ENCODE measurements at places on chromosomes 4 and X. TPM values are rescaled to one million over a fixed set of nuclear protein-coding genes. Genes with fewer than 3 reads are reported as not detected.

GRCh38 chr4:95506264-95506663 is 42.5 kb downstream of the UNC5C start:
- H3K27me3 ChIP-seq, result no peaks in the 10 kb centered on the region
- no peak overlapping the region for H3K27ac ChIP-seq
- H3K4me1 ChIP-seq, result peaks cover 3% of the 10 kb centered on the region
- H3K36me3 ChIP-seq, result no peaks in the 10 kb centered on the region

DNA sequence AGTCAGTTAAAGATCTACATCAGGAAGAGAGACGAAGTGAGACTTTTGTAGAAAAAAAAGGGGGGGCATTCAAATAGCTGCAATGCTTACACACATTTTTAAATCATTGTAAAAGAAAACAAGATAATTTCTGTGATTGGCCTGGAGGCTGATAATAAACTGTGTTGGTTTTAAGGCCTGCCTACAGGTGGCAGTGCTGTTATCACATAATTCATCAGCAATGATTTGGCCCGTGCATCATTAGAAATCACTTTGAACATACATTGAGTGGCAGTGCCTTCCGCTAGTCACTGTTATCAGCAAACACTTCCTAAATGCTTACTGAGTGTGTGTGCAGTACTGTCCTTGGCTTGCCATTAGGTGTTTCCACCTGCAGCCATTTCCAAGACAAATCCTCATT is 831.9 kb downstream of the TRIML1 start:
- H3K27me3 ChIP-seq, result no peaks in the 10 kb centered on the region
- no peak overlapping the region for H3K4me3 ChIP-seq

DNA sequence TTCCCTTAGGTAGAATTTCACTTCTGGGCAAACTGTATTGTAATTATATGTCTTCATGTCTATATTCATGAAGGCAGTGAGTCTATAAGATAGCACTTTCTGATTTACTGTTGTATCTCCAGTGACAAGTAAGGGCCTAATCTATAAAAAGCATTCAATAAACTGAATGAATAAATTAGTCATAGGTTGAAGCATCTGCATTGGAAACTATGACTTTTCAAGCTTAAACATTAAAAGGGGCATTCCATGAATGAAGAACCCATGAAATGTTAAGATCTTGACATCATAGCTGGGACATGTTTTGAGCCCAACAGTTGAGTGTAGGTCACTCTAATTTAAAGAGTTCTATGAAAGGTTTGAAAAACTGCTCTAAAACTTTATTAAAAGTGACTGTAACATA is 159.3 kb upstream of the LCORL start:
- no peaks in the 10 kb centered on the region for H3K4me1 ChIP-seq
- H3K27me3 ChIP-seq, result no peaks in the 10 kb centered on the region
- H3K27ac ChIP-seq, result no peak overlapping the region

DNA sequence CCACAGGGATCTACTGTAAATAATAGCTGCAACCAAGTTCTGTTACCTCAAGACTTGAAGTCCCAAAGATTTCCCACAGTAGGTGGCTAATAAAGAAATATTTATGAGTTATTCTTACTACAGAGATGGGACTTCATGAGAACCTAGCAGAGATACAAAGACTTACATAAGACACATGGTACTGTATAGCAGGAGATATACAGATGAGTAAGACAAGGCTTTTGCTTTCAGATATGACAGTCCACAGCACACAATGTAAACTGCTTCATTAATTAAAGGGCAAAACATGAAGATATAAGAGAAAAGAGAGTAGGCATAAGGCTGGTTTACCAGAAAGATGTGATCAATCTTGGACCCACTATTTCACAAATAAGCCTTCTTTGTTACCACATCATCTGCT is 6.6 kb downstream of the ANKRD17 start:
- H3K4me3 ChIP-seq, result no peak overlapping the region
- H3K27ac ChIP-seq, result no peak overlapping the region
- DNase-seq, result no peak
- peaks cover 51% of the 10 kb centered on the region for H3K36me3 ChIP-seq
- H3K4me1 ChIP-seq, result no peaks in the 10 kb centered on the region
- no peaks in the 10 kb centered on the region for H3K27me3 ChIP-seq

Gene CLCN4
- 4.4 TPM for total RNA-seq

Data from endodermal cell (in vitro differentiated cells).